ENCODE measurements at places on chromosomes 12 and 14.

GRCh38 chr12:19058235-19059021, 71.1 kb upstream of the PLEKHA5 start:
- no peak for DNase-seq

DNA sequence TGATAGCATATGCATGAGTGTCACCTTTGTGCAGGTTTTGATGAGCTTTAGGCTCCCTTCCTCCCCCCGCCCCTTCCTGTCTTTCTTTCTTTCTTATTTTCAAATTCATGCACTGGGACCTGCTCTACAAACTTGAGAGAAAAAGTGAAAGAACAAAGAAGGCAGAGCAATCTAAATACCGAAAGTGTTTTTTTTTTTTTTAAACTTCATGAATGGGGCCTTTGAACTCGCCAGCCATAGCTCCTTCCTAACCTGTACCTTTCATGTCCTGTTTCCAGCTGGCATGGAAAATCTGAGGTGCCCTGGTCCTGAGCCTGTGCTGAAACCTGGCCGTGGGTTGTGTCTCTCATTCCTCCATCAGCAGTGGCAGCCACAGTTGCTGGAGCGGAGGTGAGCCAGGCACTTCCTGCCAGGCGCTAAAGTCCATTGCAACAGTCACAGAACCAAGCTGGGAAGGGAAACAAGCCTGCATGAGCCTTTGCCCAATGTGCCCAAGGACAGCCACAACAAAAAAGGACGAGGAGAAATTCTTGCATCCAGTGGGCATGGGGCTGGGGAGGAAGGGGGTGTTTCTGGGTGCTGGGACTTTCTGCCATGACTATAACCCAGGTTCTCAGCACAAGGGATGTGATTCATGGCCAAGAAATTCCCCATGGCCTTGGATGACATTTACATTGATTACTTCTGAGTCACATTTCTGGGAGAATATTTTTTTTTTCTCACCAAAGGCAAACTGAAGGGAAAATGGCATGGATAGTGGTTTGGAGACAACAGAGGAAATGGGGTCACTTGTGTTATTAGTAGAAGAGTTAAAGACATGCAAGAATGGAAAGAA, 102.7 kb downstream of the TMEM30B start:
- DNase-seq: peak; percentile 33

- no peak for DNase-seq
Measured at GRCh38 chr12:9143929-9144729, 28.4 kb upstream of the A2M start.

GRCh38 chr14:104555430-104556255, 23.9 kb upstream of the C14orf180 start:
- no peak for DNase-seq

DNA sequence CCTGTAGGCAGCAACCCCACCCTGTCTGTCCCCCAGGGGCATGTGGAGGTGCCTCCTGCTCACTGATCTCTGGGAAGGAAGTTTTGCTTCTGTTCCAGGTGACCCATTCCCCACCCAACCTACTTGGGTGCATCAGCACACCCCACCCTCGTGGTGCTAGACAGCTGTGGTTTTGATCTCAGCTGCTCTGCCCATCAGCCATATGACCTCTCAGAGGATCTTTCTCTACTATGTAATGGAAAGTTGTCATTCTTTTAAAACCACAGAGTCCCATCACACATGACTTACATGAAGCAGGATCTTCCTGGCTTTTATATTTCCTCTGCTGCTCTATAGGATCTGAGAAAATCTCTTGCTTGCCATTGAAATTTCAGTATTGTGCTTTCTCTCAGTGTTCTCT, 13.5 kb upstream of the KRT82 start:
- no peak for DNase-seq

GRCh38 chr12:25427337-25428249, 125.5 kb downstream of the LMNTD1 start:
- DNase-seq: no peak

DNA sequence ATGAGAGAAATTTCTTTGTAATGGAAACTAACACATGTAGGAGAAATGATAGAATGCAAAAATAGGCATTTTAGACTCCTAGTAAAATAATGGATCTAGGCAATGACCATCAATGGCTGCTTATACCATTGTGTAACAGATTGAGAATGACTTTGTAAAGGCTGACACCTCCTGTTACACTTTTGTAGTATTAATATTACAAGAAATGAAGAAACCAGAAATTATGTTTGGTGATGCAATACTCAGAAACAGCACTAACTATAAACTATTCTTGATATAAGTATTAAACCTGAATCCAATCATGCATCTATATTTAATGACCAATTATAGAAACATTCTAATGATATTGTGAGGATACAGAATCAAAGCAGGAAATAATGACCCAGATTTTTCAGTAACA, 108.5 kb upstream of the CNTN1 start:
- no peak for DNase-seq

- DNase-seq: peak; percentile 22
Measured at GRCh38 chr12:46266869-46267574, 1.8 kb downstream of the SLC38A1 start.
